RPMI8226 (cell line): ENCODE measurements at places on chromosomes 5 and 9.

GRCh38 chr5:134394932-134395331 is 16.7 kb downstream of the CDKN2AIPNL start:
- no peak for DNase-seq

GRCh38 chr5:151534350-151534749 is 56.8 kb downstream of the FAT2 start:
- DNase-seq: no peak

- DNase-seq: peak; percentile 87
Observed at GRCh38 chr9:214648-215493, at the start of gene DOCK8. Gene DOCK8, plus strand, starts transcription at chr9:214865. Its CDS starts 112 bp downstream, at chr9:214977.

GRCh38 chr9:17928228-17928627 is 349.4 kb downstream of the SH3GL2 start:
- peak; percentile 77 for DNase-seq

- DNase-seq: no peak
Observed at GRCh38 chr5:175027390-175027789, 303.0 kb downstream of the MSX2 start.

- DNase-seq: no peak
Observed at GRCh38 chr5:159403906-159404681, 73.8 kb upstream of the IL12B start.

- no peak for DNase-seq
Observed at GRCh38 chr9:129495620-129496472, 125.1 kb downstream of the C9orf50 start.

DNA sequence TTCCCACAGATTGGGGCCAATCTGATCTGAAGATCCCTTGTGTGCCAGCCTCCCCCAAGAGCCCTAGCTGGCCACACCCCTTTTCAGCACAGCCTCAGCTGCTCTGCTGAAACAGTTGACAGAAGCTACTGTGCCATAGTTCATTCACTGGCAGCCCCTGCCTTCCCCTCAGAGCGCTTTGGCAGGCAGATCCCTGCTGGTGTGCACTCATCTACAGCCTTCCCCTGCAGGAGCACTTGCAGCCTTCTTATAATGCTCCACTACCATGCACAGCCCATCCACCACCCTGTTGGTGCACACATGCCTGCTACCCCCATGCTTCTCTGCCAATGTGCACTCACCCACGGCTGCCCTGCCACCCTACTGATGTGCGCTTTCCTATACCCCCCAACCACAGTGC is 471.3 kb downstream of the MTRR start:
- DNase-seq: no peak

- DNase-seq: no peak
Observed at GRCh38 chr9:94568250-94568889, 13.5 kb downstream of the PCAT7 start.

DNA sequence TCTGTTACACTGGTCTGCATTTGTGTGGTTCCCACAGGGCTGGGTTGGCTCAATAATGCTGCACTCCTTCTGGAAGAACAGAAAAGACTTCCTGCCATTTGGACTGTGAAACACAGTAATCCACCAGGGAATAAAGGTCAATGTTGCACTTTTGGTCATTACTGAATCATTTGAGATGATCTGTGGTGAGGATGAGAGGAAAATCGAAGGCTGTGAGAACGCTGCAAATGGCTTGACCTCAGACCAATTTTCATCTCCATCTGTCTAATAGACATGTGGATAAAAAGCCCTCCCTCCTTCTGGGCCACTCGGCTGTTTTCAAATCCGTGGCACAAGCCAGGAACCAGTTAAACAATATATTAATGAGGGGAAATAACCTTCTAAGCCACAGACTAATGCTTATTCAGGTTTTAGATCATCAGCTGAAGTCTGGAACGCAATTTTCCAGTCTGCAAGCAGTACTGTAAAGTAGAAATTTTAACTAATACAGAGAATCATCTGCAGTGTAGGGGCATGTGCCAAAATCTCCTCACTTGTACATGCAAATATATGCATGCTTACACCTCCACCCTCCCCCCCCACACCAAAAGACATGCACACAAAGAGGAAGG is 20.2 kb downstream of the TLE1 start:
- DNase-seq: no peak

GRCh38 chr5:133295520-133295919 is 243.7 kb downstream of the HSPA4 start:
- no peak for DNase-seq

GRCh38 chr5:88144219-88145001 is 124.2 kb downstream of the TMEM161B start:
- no peak for DNase-seq

DNA sequence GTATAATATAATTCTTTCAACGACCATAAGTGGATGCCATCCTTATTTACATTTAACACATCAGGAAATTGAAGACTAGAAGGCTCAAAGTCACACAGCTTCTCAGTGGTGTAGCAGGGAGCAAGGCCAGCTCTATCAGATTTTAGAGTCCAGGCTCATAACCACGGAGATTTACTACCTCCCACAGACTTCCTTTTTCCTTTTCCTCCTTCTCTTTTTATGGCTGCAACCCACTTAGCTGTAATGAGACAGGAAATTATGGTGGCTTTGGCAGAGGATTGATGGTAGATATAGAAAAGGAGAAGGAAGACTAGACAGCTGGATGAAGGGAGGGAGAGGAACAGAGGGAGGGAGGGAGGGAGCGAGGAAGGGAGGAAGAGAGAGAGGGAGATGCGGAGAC is 47.4 kb downstream of the SPEF2 start:
- no peak for DNase-seq

DNA sequence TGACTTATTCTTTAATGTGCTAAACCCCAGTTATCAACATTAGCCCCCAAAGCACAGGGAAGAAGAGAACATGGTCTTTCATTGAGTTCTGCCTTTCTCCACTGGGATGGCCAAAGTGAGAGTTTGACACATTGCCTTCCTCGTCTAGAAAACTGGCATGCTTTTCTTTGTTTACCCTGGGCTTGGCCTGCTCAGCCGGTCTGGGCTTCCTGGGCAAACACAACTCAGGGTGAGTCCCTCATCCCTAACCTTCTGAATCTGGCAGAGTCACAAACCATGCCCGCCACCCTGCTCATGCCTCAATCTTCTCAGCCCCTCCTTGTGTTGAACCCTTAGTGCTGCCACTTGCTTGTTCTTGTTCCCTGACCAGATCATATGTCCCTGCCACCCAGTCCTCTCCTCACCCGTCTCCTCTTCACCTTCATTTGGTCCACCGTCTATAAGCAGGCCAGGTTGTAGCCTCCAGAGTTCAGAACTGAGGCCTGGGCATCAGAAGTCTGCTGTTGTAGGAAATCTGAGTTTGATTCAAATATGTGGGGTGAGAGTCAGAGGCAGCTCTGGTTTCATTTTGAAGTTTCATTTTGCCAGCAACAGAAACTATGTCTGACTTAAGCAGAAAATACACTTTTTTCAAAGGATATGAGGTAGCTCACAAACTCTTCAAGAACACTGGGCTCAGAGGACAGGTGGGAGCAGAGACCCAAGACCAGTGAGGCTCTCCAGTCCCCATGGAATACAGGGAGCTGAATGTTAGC is 217.6 kb downstream of the NDUFS4 start:
- no peak for DNase-seq

DNA sequence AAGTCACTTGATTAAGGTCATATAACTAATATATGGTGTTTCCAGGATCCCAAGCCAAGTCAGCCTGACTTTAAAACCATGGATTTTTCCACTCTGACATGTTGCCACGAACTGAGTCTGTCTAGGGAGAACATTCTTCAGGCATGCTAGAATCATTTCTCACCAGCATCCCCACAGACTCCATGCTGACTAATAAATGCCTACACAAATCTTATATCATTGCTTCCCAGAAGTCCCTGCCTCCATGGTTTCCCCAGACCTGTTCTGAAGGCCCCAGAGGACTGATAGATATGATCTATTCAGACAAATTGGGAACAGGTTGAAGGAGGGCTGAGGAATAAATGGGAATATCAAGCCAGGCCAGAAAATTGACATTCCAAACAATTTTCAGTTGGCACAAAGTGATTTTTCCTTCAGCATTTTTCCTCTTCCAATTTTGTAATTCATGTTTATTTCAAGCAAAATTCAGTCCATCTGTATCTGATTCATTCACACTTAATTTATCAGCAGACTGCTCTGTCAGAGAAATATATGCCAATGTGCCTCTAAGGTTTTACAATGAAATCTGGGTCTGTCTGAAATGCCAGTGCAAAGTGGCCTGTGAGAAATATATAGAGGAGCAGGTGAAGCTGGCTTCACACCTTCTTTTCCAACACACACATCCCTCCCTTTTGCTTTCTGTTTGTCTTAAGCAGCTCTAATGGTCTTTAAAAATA is 413.6 kb upstream of the TNC start:
- DNase-seq: no peak

DNA sequence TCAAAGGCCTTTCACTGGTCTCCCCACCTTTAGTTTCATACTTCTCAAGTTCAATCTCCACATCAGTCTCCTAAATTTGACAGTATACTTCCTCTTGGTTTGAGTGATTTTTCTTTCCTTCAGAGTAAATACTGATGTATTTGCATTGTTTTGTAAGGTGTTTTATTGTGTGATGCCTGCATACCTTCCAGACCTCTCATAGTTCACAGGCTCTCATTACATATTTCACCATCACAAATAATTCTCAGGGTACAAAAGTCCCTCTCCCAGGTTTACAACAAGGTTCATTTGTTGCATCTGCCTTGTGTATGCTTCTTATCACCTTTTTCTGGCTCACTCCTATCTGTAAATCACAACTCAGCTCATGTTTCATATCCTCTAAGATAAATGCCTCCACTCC is 22.2 kb upstream of the TUSC1 start:
- no peak for DNase-seq

DNA sequence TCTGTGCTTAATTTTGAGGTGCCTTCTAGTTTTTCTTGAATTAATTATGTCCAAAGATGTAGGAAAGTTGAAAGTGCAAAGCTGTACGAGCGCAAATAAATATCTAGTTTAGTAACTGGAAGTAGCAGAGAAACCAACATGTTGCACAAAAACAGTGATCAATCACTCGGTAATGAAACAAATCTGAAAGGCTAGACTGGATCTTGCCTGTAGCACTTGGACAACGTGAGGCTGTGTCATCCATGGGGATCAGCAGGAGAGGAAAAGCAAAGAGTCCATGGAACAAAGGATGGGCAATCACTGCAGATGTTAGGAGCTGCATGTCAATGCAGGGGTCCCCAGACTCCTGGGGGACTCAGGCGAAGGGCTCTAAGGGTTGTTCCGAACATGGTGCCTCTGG is 424.2 kb downstream of the IRX1 start:
- no peak for DNase-seq

DNA sequence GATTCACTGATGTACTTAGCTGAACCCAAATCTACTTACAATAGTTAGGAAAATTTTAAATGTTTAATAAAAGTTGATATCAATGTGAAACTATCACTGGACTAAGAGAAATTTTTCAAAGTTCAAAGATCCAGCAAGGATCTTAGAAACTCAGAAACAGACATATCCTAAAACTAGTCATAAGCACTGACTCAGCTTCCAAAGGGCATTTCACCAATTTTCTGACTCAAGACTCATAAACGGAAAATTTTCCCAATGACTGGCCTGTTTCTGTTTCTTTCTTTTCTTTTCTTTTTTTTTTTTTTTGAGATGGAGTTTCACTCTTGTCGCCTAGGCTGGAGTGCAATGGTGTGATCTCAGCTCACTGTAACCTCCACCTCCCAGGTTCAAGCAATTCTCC is 66.6 kb downstream of the CDC14B start:
- DNase-seq: no peak

DNA sequence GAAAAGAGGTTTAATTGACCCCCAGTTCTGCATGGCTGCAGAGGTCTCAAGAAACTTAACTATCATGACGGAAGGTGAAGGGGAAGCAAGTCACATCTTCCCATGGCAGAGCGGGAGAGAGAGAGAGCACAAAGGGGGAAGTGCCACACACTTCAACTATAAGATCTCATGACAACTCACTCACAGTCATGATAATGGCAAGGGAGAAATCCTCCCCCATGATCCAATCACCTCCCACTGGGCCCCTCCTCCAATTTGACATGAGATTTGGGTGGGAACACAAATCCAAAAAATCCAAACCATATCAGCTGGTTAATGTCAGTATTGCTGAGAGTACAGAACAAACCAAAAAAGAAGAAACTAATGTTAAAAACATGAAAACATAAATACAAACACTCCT is 120.2 kb downstream of the STARD4 start:
- DNase-seq: no peak

GRCh38 chr5:142122121-142122520 is 13.5 kb downstream of the NDFIP1 start:
- DNase-seq: no peak

- DNase-seq: no peak
Observed at GRCh38 chr5:146059460-146060220, 45.7 kb downstream of the PLAC8L1 start.

DNA sequence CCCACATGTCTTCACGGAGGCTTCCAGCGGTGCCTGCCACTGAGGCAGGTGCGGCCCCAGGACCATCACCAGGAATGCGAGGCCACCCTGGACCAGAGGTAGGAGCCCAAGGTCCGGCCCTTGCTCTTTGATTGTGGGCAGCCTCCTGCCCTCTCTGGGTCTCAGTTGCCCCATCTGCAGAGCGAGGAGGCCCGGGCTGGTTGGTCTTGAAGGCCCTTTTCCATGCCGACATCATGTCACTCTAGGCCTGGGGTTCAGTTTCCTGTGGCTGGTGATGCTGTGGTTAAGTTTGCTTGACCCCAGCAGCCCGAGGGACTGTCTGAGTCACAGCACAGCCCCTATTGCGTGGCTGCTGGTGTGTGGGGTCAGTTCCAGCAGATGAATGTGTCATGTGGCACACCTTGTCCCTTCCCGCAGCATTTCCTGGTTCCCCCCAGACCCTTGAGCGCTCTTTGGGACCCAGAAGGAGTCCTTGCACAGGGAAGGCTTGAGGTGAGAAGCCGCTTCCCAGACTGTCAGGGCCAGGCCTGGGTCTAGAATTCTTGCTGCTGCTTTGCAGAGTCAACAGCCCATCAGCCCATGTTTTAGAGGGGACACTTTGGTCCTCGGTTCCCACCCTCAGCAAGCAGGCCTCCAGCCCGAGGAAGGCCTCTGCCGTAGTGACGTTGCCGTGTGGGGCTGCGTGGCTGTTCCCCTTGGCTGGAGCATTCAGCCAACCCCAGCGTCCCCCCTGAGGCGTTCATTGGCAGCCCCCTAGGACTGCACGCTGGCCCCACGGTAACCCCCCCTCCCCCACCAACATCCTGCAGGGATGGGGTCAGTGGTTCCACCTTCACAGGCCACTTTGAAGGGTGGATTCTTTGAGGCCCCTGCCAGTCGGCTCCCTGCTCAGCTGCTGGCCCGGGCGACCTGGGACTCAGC is 31.0 kb upstream of the HMCN2 start:
- DNase-seq: no peak

- DNase-seq: no peak
Observed at GRCh38 chr9:115944166-115944948, 209.2 kb upstream of the PAPPA start.

GRCh38 chr5:171785517-171785916 is at the start of gene SMIM23:
Gene SMIM23, plus strand, starts transcription at chr5:171785817. Its CDS starts 55 bp downstream, at chr5:171785872.
- DNase-seq: no peak

- DNase-seq: no peak
Observed at GRCh38 chr9:6237267-6237666, 21.7 kb downstream of the IL33 start.

- DNase-seq: peak; percentile 5
Observed at GRCh38 chr5:159206818-159207217, 2.5 kb downstream of the RNF145 start.

- DNase-seq: no peak
Observed at GRCh38 chr9:106976772-106977171, 113.8 kb downstream of the ZNF462 start.
